Small intestine (tissue), 16 donors: ENCODE measurements at places on chromosomes 3 and 15.

DNA sequence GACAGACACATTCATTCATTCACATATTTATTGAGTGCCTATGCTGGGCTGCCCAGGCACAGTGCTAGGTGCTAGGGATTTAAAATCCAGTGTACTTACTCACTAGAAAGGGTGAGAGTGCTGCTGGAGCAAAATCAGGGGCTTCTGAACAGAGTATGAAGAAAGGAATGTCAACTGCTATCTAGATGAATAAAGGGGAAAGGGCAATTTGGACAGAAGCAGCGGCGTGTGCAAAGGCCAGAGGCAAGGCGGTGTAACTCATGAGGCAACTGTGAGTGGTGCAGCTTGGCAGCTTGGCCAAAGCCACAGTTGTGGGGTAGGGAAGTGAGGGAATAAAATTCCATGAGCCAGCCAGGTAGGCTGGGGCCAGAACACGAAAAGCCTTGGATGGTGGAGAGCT lies 76.7 kb downstream of the RAD18 start:
- DNase-seq = no peak

DNA sequence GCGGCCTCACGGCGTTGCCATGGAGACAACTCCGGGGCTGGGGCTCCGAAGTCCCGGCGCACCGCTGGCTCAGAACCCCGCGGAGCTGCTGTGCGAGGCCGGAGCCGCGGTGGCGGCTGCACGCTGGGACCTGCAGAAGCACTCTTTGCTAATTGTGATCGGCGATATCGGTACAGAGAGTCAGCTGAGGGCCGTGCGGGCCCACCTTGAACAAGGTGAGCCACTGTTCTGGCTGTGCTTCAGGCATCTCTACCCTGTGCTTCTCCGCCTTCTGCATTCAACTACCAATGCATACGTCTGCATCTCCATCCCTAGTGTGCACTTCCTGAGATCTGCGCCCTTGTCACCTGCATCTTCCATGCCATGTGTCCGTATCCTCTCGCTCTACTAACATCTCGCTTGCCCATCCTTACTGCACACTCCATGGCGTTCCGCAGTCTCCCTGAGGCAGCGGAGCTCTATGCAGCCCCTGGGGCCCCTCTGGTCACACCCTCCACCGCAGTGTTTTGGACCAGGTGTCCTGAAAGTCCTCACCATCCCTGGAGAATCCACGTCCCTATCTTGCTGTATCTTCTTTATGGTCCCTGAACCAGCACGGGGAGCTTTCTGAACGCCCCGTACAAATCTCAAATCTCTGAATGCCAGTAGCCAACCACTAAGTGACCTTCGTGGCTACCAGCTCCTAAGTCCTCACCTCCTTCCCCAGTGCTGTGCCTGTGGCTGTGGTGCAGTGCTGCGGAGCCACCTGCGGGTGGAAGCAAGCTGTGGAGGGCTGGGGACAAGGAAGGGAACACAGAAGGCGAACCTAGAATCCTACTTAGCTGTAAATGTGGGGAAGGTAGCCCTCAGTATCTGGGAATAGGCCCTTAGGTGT lies 6.2 kb upstream of the MAP1A start:
- peak; percentile 31 for DNase-seq

GRCh38 chr3:155169197-155169596 lies 89.1 kb downstream of the MME start:
- DNase-seq = no peak

DNA sequence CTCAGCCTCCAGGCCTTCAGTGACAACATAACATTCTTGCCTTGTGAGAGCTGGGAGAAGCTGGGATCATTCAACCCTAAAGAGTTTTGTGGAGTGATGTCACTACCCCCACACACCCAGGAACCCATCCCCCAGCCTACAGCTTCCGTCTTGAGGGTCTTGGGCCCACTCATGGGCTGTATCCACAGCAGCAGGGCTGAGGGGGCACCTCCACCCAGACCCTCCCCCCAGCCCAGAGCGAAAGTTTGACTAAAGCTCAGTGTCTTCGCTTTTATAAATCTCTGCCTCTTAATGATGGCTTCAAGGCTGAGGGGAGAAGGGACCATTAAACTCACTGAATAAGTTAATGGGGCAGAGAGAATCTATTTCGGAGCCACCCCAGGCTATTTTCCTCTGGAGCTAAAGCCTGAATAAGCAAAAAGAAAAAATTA lies 23.8 kb downstream of the NTRK3 start:
- no peak for DNase-seq

DNA sequence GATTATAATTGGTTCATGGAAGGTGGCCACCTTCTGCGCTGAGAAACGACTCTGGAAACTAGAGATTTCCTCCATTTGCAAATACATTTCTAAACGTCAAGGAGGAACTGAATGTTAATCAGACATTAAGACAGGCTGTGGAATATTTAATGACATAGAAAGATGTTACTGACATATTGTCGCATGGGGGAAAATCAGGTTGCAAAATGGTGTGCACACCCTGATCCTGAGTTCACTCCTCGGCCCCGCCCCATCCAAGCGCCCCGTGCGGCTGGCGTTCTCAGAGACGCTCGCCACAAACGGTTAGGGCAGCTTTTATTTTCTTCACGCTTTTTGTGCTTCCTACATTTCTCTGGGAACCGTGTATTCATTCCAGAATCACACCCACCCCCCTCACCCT lies 10.7 kb downstream of the H1-8 start:
- DNase-seq = peak; percentile 19

DNA sequence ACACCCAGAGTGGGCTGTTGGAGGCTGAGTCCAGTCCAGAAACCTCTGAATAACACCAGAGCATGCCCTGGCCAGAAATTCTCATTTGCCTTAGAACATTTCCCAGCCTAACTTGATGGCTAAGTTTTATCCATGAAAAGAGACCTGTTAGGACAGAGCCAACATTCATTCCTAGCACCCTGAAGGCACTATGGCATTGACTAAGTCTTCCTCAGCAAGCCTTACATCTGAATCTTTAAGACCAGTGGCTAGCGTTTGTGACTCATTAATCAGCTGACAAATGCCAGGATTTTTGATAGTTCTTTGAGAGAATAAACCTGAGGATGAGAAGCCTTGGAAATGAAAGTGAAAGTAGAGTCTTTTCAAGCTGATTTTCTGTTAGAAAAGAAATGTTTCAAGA lies 1087.1 kb upstream of the ALCAM start:
- no peak for DNase-seq

GRCh38 chr3:110821586-110821985 lies 250.0 kb upstream of the NECTIN3 start:
- DNase-seq = no peak

DNA sequence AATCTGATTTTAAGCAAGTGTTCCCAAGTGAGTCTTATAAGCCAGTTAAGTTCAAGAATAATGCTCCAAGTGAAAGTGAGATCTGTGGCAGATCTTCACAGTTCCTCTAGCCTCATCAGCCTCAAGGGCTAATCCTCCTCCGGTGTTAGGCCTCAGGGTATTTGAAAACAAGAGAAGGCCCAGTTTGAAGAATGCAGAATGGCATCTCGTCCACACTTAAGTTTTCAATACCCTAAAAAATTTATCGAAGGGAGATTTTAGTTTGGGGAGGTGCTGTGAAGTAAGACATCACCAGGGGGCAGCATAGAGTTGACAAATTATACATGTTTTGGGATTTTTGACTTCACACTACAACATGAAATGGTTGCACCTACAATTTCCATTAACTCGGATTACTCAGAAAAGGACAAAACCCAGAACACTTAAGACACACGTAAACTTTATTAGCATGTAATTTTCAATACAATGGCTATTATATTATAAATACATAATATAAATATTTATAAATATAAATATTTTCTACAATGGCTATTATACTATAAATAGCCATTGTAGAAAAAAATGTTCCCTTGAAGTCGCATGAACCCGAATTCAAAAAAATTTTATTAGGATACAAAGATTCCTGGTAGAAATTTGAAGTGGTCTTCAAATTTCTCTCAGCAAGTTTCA lies 2.3 kb upstream of the TMEM266 start:
- DNase-seq = peak; percentile 25

GRCh38 chr15:83396101-83396500 lies 51.0 kb upstream of the SH3GL3 start:
- DNase-seq = no peak
